ENCODE measurements at places on chromosomes 16 and 17. TPM values are rescaled to one million over a fixed set of nuclear protein-coding genes. Genes with fewer than 3 reads are reported as not detected.

DNA sequence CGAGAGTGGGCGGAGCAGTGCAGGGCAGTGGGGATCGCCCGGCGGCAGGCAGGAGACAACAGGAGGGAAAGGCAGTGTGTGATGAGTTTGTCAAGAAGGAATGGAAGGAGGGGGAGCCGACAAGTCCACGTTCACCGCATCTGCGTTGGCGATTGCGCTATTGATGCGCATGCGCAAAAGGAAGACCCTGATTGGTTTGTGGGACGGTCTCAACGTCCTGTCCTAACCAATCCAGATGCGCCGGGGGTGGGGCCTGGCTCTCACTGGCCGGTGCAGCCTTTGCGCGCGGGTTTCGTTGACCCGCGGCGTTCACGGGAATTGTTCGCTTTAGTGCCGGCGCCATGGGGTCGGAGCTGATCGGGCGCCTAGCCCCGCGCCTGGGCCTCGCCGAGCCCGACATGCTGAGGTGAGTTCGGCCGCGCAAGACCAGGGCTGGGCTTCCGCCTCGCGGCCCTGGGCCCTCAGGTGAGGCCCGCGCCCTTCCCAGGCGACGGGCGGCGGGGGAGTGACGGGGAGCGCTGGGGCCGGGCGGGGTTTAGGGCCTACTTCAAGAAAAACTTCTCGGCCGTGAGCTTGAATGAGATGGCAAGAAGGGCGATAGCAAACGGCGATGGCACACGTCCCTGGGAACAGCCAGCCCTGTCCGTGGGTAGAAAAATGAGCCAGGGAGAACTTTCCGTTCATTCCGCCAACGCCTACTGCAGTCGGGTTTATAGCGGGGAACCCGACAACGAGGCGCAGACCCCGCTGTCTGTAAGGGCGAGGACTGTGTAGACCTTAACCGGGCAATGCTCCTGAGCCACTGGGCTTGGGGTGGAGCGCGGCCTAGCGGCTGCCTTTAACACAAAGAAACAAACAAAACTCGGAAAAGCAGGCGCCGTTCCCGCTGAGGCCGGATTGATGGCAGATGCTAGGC, at the start of gene ORC6:
TSS of gene ORC6 (plus strand) at position 295 of the 916 bp plus-strand sequence. CDS start at position 342, 47 bp downstream.
- peak; percentile 90 for DNase-seq

- no peak for DNase-seq
Measured at GRCh38 chr16:20976576-20976975, 76.0 kb downstream of the LYRM1 start.

DNA sequence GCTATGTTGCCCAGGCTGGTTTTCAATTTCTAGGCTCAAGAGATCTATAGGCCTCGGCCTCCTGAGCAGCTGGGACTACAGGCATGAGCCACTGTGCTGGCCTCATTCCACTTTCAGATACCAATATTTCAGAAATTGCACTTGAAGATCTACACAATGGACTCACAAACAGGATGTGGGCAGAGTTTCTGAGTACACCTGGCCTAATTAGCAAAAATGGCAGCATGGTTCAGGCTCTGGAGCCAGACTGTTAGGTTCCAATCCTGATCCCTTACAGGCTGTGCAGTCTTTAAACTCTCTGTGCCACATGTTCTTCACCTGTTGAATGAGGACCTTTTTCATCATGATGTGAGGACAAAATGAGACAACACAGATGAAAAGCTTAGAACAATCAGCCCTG, 32.2 kb downstream of the RNF157 start:
- no peak for DNase-seq

KRTAP4-6 gene
- total RNA-seq = not detected

ZG16B gene
- not detected for total RNA-seq

OR4D1 gene
- total RNA-seq = not detected

AOC3 gene
- total RNA-seq = 0.26 TPM

GRCh38 chr17:19364699-19365498, 2.4 kb upstream of the B9D1 start:
- DNase-seq = no peak

DNA sequence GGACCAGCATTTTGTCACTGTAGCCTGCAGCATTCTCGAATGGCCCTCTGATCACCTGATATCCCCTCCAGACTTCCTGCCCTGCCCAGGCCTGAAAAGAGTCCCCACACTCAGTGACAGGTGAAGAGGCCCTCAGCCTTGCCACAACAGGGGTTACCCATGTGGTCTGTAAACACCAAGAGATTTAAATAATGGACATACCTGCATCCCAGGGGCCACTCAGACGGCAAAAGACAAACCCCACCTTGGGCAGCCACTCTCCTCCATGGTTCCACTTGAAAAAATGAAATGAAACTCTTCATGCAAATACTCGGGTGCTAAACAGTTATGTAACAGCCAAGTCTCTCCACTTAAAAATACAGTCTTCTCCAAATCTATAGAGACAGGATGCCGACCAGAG, 22.9 kb upstream of the PECAM1 start:
- DNase-seq = no peak
